ENCODE measurements at places on chromosomes 3 and 15.

GRCh38 chr3:42799376-42799775, 4.9 kb downstream of the HIGD1A start:
- no peak for DNase-seq

DNA sequence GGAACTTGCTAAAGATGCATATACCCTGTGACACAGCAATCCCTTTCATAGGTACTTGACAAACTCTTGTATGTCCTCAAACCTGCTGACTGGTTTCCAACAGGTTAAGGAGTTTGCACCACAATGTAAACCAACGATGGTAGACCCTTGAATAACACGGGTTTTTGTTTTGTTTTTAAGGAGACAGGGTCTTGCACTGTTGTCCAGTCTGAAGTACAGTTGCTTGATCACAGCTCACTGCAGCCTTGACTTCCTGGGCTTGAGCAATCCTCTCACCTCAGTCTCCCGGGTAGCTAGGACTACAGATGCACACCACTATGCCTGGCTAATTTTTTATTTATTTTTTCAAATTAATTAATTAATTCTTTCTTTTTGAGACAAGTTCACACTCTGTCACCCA, 23.3 kb downstream of the SIN3A start:
- no peak for DNase-seq

DNA sequence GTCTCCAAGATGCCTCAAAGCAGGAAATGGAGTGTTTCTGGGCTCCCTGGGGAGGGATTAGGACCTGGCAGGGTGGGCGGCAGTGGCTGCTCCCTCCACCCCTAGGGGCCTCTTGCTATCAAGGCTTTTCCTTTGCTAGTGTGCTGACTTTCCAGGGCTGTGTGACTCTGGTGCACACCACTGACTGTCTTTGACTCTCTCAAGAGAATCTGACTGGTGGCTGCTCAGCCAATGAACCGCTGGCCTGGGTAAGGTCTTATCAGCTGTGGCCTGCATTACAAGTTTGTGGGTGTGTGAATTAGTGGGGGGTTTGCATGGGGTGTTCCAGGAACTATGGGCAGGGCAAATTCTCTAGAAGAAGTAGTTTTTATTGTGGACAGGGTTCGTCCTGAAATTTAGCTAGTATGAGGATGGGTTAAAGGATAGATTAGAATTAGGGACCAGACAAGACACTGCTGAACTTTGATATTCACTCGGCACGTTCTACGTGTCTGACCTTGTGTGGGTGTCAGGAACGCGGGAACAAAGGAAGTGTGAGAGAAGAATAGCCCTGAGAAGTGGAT, 29.5 kb downstream of the SIAH2 start:
- no peak for DNase-seq

- DNase-seq, result no peak
Measured at GRCh38 chr3:11498646-11499045, 145.1 kb downstream of the VGLL4 start.

GRCh38 chr15:84797801-84798200, 19.4 kb upstream of the ALPK3 start:
- no peak for DNase-seq

- DNase-seq, result no peak
Measured at GRCh38 chr3:105401254-105401653, 34.5 kb downstream of the ALCAM start.

DNA sequence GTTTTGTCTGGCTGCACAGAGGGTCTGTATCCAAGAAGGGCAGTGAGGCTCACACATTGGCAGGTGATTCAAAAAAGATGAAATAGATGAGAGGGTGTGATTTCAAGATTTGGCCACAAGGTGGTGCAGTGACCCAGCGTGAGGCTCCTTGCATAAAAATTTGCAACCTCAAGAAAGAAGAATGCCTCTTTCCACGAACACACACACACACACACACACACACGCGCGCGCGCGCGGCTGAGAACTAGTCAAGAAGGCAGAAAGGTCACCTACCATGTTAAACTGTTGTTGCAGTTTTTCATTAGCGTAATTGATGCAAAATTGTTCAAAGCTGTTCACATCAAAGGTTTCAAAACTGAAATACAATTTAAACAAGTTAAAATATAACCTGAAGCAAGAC, 39.2 kb downstream of the MYO5C start:
- DNase-seq, result peak; percentile 50

- DNase-seq, result no peak
Measured at GRCh38 chr3:51735039-51735438, 28.2 kb downstream of the GRM2 start.

GRCh38 chr3:149377408-149378364, at the start of gene TM4SF1:
Gene TM4SF1, minus strand, starts transcription at chr3:149377649. Its CDS starts 102 bp downstream, at chr3:149377547.
- no peak for DNase-seq

- no peak for DNase-seq
Measured at GRCh38 chr3:32502946-32503286, 264 bp upstream of the CMTM6 start.

DNA sequence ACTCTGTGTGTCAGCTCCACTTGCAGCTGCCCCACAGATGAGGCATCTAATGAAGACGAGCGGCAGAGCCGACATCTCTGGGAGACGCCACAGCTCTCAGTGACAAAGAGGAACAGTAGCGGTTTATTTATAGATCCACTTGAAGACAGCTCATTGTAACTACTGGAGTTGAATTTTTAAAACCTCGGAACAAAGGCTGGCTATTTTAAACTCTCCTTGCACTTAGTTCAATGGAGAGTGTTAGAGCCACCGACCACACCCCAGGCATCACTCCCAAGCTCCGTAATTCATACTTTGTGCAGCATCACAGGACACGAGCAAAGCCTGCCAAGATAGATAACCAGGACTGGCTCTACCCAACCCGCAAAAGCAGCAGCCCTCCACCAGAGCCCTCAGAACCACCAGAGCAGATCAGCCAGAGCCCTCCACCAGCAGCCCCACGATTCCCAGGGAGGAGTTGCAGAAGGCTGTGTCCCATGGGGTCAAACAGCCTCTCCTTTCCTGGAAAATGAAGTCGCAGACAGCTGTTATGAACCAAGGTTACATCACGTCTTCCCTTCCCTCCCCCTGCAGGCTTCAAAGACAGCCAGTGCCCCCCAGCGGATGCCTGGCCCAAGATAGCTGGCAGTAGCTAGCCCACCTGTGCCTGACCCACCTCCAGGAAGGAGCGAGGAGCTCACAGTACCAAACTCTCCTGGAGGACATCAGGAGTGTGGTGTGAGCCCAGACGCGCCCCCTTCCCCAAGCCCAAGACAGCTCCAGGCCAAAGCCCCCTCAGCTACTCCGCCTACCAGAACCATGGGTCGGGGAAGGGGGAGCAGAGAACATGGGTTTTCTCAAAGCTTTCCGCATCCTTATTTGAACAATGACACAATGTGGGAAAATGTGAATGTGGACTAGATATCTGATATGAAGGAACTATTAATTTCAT, 45.7 kb downstream of the POC1A start:
- no peak for DNase-seq

GRCh38 chr3:43997788-43998369, 243.8 kb upstream of the TOPAZ1 start:
- no peak for DNase-seq

DNA sequence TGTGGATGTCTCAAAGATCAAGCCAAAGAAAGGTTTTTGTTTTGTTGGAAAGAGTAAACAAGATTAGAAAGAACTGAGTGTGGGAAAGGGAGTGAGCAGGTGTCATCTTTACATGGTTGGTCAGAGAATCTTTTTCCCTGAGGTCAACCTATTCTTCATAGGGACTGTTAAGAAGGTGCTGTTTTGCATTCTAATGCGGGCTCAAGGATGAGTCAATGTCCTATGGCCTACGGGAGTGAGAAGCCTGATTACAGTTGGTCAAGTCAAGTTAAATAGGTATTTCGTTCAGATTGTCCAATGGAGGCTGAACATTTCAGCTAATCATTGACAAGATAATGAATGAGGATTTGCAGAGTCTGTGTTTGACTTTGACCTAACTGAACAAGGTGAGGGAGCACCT, 491.2 kb upstream of the PDZRN3 start:
- DNase-seq, result no peak

GRCh38 chr3:159480046-159480445, 508.6 kb upstream of the IL12A start:
- DNase-seq, result no peak

DNA sequence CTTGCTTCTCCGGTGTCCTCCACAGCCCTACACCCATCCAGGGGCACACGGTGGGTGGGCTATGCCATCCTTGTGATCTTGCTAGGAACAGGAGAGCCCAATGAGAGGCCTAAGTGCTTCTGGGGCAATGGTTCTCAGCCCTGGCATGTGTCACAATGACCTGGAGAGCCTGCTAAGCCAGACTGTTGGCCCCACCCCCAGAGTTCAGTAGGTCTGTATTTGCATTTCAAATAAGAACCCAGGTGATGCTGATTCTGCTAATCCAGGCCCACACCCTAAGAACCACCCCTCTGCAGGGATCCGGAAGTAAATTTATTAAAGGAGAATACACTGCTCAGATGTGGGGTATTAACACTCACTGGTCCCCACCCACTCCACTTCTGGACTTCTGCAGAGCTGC, 57.9 kb downstream of the RORA start:
- DNase-seq, result no peak

DNA sequence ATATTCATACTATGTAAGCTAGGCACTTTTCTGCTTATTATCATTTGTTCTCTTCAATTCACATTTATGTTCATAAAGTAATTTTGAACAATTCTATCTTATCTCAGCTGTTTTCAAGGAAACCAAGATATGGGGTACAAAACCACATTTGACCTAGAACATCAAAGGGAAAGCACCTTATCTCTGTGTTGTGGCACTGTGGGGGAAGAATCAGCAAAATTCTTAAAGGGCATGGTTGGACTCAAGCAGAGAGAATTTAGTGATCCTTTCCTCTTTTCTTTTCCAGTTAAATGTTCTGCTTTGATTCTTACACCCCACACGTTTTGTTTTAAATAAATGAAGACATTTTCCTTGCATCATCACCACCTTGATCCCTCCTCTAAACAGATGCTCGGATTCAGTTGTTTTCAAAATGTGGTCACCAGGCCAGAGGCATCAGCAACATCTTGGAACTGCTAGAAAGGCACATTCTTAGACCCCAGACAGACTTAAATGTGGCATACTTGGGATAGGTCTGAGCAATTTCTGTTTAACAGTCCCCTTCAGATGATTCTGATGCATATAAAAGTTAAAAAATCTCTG, 128.4 kb upstream of the TP63 start:
- DNase-seq, result no peak

DNA sequence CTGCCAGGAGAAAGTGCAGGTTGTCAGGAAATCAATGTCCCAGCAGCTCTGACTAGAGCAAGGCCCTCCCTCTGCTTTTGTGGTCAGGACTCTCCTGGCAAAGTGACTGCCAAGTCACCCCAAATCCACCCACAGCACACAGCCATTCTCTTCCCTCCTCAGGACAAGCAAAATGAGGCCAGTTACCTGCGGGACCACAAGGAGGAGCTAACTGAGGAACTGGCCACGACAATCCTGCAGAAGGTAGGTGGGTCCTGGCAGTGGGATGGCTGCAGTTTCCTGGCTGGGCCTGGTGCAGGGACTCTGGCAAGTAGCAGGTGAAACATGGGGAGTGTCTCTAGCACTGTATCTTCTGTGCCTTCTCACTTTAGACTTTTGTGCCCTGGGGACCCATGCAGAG, 142.5 kb upstream of the EIF1B start:
- no peak for DNase-seq

DNA sequence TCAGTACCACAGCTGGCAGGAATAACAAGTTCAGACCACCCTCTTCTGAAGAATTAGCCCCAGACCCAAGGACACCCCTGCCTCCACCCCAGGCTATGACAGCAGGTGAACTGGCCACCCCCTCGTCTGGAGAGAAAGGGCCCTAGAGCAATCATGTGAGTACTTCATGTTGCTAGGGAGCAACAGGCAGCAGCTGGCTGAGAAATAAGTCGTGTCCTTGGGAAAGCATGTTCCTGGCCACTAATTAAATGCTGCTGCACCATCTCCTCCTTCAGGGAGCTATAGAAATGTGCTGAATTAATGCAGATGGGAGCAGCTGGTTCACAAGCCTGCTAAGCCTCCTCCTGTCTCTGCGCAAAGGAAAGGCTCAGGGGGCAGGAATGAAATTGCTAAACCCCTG, 31.5 kb downstream of the MRPS11 start:
- no peak for DNase-seq

- no peak for DNase-seq
Measured at GRCh38 chr3:30166535-30166934, 439.9 kb upstream of the TGFBR2 start.

Data from stimulated activated CD8-positive, alpha-beta memory T cell treated with anti-CD3 and anti-CD28 coated beads, Interleukin-2, amount 100 ng/mL, for 1 hour (primary cell).